Jurkat, Clone E6-1 (cell line): ENCODE measurements at places on chromosomes 11 and 22.

- DNase-seq: no peak
Measured at GRCh38 chr11:4926608-4927007, 2.5 kb upstream of the OR51G1 start.

GRCh38 chr11:64229090-64229743, 1.1 kb upstream of the DNAJC4 start:
- DNase-seq: no peak

DNA sequence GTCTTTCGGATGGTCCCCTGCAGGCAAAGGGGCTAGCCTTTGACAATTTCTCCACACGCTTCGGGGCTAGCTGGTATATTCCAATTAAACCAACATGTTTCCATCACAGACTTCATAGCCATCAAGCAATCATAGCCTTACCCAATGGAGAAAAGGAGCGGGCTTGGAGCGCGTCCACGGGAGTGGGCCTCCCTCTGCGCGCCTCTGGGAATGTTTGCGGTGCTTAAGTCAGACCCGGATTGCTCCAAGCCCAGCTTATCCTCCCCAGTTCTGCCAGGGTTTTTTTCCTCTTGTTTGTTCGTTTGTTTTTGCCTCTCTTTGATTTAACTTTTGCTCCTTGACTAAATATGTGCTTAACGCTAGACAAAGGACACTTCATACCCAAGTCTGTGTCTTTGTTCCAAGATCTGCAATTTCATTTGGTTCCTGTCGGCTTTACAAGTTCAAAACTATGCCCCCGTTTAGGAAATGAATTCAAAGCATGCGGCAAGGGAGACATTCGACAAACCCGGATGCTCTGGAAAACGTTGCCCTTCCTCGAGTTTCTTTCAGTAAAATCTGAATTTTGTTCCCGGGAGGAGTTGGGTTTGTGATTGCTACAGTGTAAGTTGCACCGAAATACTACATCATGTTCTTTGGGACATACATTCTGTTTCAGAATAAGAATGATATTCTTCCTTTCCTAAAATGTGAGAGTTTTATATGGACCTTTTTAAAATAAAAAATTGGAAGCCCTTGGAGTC, 1.0 kb upstream of the GLB1L2 start:
- no peak for DNase-seq

GRCh38 chr11:96708219-96708878, 318.5 kb downstream of the JRKL start:
- no peak for DNase-seq

- DNase-seq: no peak
Measured at GRCh38 chr22:50326225-50326955, 422 bp downstream of the DENND6B start.

GRCh38 chr11:88495836-88496235, 158.3 kb upstream of the CTSC start:
- no peak for DNase-seq

DNA sequence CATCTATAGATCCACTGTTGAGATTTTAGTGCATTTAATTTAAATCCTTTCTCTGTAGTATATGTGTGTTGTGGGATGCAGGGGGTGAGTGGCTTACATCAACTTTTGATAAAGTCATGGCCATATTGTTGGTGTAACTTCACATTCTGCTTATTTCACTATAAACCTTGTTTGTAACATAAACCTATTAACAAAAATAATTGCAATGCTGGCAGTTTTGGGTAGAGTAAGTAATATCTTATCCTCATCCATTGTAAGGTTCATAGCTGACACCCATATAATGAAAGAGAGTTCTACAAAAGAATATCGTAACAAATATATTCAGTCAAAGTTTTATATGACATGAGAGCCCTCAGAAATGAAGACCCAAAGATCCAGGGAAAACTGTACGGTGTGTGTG, 601.7 kb upstream of the ANO3 start:
- DNase-seq: no peak

- no peak for DNase-seq
Measured at GRCh38 chr22:32144496-32145274, 14.4 kb downstream of the C22orf42 start.

DNA sequence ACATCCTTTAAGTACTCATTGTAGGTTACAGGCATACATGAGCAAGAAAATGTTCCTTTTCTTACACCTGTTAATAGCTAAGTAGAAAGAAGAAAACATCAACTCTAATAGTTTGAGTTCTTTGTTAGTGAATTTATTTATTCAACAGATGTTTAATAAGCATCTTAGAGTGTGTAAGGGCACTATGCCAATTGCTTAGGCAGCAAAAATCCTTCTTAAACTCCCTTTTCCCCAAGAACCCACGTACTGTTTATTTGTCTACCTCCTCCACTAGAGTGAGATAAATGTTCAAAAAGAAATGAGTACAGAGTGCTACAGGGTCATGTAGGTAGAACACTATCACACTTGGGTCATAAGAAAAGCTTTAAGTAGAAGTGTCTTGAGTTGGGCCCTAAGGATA, 131.4 kb downstream of the CD44 start:
- DNase-seq: no peak

GRCh38 chr11:11046781-11047180, 188.9 kb upstream of the ZBED5 start:
- DNase-seq: no peak

- no peak for DNase-seq
Measured at GRCh38 chr22:37749226-37749625, 52.4 kb downstream of the TRIOBP start.

GRCh38 chr11:71305451-71306125, 53.2 kb upstream of the SHANK2 start:
- DNase-seq: no peak

GRCh38 chr11:76801736-76802135, 18.6 kb downstream of the TSKU start:
- DNase-seq: no peak

- DNase-seq: no peak
Measured at GRCh38 chr11:69002570-69003231, 10.3 kb downstream of the MRGPRF start.

DNA sequence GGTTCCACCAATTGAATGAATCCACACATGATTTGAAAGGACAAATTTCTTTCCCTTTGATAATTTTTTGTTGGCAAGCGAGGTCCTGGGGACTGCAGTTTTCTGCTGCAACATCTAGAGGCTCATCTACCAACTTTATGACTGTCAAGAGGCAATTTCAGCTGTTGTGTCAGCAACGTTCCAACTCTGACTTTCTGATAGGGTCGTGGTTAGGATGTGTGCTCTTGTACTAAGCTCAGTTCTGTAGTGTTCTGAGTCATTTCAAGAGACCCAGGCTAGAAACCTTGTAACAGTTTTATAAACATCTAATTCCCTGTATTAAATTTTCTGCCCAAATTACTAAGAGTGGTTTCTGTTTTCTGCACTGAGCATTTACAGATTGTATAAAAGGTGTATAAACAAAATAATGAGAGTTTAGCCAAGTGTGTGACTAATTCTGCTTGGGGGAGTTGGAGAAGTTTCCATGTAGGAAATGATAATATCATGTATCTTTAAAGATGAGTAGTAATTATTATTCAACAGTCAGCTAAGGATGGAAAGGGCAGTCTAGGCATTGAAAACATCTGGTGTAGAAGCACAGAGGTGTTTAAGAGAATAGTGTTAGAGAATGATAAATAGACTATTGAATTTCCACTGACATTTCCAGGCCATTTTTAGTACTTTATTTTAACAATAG, 72.2 kb downstream of the RBMXL2 start:
- DNase-seq: no peak

DNA sequence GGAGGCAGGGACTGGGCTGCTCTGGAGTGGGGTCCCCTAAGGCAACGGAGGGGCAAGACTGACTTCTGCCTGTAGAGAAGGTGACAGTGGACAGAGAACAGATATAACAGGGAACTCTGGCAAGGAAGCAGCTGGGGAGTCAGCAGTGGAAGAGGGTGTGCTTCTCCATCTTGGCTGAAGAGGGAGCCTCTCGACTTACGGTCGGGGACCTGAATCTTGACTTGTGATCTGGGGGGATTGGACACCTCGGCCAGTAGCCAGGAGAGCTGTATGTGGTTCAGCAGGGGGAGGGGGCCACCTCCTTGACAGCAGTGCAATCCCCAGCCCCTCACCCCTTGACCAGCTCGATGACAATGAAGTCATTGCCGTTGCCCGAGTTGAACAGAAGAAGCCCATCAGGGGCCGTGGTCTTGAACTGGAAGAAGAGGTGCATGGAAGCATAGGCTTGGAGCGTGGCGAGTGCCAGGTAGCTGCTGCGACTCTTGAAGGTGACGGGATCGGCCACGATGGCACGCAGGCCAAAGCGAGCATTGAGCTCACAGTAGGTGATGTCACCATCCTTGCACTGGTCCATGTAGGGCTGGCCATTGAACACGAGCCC, 60.0 kb downstream of the SLC22A12 start:
- DNase-seq: no peak

DNA sequence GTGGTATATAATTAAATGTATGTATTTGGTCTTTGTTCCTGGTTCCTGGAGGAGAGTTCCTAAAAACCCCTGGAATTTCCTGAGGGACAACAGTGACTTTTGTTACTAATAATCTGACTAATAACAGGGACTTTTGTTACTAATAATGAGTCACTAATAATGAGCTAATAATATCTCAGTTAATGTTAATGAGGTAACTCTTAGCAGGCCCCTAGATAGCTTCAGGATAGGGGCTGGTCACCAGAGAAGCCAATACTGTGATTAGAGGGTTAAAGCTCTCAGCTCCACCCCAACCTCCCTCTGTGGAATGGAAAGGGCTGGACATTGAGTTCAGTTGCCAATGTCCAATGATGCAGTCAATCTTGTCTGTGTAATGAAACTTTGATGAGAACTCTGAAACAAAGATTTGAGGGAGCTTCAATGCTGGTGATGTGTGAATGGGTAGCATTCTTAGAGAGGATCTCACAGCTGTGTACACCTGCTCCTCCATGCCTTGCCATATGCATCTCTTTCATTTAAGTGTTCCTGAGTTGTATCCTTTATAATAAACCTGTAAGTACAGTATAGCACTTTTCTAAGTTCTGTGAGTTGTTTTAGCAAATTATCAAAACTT, 1431.4 kb upstream of the TENM4 start:
- no peak for DNase-seq

DNA sequence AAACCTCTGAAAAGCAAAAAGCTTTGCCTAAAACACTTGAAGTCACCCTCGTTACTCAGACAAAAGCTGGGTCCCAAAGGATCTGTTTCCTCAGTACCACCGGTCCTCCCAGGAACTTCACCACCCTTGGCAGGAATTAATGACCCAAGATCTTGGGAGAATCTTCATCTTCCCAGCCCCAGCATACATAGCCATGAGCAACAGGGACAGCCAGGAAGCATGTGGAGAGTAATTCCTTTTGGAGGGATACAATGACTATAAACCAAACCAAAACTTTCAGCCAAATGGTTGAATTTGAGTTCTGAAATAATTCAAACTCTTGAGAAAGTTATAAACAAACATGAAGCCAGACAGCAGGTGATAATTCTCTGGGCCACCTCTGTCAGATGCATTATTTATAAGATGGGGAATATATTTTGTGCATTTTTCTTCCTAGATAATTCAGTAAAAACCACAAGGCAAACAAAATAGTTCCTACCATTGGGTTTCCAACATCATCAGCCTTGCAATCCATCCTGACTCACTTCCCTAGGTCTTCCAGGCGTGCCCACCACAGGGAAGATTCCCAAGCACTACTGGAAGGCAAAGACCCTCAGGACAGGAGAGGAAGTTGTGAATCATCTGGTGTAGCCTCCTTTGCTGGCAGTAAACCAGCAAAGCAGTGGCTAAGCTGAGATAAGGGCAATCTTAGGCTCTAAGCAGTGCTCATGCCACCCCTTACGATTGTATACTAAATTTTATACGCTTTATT, 71.7 kb upstream of the DRD2 start:
- DNase-seq: no peak

GRCh38 chr11:126109941-126110731, 47.5 kb upstream of the CDON start:
- DNase-seq: no peak

GRCh38 chr11:104332110-104332509, 168.2 kb upstream of the PDGFD start:
- DNase-seq: no peak

DNA sequence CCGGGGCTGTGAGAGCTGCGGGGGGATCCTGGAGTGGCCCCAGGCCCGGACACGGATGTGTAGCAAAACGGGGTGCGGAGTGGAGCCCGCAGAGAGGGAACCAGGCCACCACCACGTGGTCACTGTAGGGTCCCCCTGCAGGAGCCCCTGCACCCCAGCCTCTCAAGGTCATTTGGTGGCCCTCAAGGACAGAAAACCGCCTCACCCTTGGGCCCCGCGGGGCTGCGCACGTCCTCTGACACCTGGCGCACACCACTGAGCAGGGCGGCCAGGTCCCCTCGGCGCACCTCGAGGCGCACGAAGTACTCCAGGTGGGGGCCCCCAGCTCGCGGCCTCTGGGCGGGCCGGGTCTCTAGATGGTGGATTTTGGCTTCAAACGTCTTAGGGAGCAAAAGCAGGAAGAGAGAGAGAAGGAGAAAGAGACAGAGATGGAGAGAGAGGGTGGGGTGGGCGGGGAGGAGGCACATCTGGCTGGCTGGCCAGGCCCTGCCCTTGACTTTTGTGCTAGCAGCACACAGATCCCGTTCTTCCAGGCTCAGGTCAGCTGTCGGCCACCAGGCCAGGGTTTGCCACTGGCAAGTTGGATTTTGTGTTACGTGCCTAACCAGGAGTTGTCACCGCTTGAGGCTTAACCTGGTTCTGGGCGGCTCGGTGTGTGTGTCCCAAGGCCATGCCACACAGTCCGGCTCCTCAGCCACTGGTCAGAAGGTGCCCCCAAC, 3.2 kb downstream of the TH start:
- no peak for DNase-seq

DNA sequence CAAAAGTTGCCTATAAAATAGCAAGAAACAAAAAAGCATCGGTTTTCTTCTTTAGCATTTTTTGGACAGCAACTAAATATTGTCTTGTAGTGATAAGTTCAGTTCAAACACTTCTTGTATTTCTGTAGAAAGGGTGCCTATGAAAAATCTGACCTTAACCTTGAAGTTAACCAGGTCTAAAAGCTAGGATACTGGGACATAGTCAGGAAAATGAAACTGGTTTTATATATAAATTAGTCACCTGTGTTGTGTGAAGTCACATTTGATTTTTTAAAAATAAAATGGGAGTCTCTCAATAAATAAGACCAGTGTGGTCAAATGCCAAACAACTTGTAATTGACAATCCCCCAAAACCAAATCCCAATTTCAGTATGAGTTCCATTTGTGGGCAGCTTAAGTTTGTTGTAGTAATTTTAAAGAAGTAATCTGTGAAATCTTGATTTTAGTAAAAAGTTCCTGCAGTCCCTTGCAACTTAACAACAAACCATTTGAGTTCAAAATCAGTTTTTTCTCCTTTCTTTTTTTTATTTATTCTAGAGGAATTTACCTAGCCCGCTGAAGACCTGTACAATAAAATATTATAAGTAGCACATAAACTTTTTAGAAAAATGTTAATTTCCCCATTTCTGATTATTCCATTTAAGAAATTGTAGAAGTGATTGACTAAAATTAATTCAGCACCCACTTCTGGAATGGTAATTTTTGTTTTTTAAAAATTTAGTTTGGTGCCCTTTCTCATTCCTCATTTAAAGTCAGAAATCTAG, 84.5 kb upstream of the PPARA start:
- no peak for DNase-seq
